ENCODE measurements at places on chromosomes 2 and 18. TPM values are rescaled to one million over a fixed set of nuclear protein-coding genes. Genes with fewer than 3 reads are reported as not detected.

- H3K27me3 ChIP-seq = no peaks in the 10 kb centered on the region
- no peak for DNase-seq
- H3K27ac ChIP-seq = no peak overlapping the region
- H3K4me1 ChIP-seq = no peaks in the 10 kb centered on the region
- H3K36me3 ChIP-seq = no peaks in the 10 kb centered on the region
- no peak overlapping the region for H3K4me3 ChIP-seq
Observed at GRCh38 chr2:146632707-146633106, 1212.1 kb upstream of the ACVR2A start.

DNA sequence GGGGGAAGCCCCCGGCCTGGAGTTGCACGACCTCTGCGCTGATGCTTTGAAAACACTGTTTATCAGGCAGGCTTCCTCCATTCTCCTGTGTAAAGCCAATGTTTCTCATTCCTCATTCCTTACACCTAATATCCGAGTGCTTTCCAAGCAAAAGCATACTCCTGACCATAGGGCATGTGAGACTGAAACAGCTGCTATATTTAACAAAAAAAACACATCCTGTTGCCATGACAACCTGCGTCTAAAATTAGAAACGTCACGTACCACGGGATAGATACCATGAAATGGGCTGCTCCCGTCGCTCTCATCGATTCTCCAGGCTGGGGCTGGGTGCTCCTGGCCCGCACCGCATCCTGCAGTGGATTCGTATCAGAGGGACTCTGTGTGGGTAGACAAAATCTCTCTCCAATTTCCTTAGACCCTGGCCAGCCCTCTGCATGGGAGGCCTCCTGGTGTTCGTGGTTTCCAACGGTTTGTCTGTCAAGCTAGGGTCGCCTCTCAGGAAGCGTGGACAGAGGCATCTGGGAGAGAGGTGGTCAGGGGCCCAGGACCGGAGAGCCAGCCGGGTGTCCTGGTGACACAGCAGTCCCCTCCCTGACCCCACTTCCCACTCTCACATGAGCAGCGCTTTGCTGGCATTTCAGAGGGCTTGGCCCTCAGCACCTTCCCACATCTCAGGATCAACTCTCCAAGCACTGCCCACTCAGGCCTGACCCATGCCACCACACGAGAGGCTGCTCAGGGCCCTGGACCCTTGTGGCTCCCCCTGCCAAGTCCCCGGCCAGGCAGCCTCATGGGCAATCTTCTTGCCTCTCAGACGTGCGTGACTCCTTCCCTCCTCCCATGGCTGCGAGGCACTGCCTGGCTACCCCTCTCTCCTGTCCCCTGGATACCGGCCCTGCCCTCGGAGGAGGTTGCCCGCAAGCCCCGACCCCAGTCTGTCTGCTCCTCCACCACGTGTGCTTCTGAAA lies 268.1 kb downstream of the NDUFA10 start:
- H3K4me1 ChIP-seq = no peaks in the 10 kb centered on the region
- H3K27ac ChIP-seq = no peak overlapping the region
- no peak overlapping the region for H3K4me3 ChIP-seq

The RAD51AP2 gene
- total RNA-seq = not detected

The ARHGEF4 gene
- total RNA-seq = 6.9 TPM

DNA sequence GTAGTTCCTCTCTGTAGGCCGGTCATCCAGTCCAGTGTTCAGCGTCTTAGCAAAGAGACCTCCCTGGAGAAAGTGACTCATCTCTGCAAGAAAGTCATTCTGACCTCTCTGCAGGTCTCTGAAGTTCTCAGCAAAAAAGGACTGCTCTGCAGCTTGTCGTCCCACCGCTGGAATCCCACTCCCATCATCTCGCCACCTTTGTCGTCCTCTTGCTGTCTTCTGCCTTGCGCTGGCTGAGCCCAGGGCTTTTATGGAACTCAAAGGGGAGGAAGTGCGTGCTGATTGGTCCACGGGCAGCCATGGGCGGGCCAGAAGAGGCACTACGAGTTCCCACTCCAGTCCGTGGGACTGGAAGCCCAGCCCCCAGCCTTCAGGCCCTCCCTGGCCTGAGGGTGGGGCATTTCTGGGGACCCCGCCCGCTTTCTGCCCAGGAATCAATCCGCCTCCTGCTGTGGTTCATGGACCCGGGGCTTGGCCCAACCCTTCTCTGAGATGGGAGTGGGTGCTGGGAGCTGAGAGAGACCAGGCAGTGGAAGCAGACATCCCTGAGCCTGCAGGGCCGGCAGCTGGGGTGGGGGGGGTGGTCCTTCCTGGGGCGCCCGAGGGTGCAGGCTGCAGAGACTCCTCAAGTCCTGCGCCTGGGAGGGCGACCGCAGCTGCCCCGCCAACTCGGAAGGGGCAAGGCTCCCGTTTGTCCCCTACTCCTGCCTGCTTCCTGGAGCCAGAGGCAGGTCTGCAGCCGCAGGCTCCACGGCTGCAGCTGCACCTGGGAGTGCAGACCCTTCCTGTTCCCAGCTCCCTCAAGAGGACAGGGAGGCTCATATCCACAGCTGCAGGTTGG lies 660.7 kb upstream of the RAB6C start:
- peak overlapping the region; percentile 19 for H3K4me3 ChIP-seq
- no peaks in the 10 kb centered on the region for H3K4me1 ChIP-seq
- no peak for DNase-seq
- no peak overlapping the region for H3K27ac ChIP-seq
- H3K27me3 ChIP-seq = no peaks in the 10 kb centered on the region
- no peaks in the 10 kb centered on the region for H3K36me3 ChIP-seq

DNA sequence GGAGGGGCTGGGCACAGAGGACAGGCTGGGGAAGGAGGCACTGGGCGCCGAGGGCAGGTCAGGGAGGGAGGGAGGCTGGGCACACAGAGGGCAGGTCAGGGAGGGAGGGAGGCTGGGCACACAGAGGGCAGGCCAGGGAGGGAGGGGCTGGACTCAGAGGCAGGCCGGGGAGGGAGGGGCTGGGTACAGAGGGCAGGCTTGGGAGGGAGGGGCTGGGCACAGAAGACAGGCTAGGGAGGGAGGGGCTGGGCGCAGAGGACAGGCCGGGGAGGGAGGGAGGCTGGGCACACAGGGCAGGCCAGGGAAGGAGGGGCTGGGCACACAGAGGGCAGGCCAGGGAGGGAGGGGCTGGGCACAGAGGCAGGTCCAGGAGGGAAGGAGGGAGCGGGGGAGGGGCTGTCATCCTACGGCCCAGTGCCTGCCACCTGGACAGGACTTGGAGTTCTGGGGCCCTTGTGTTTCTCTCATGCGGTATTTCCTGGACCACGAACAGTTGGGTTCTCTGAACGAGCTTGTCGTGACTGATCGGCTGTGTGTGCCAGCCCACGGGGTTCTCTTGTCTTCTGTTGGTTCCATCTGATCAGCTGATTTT lies 46.7 kb upstream of the KCNG2 start:
- H3K27me3 ChIP-seq = no peaks in the 10 kb centered on the region
- H3K4me1 ChIP-seq = no peaks in the 10 kb centered on the region
- H3K27ac ChIP-seq = no peak overlapping the region
- DNase-seq = no peak
- no peak overlapping the region for H3K4me3 ChIP-seq
- H3K36me3 ChIP-seq = peaks cover 34% of the 10 kb centered on the region

- DNase-seq = no peak
- H3K36me3 ChIP-seq = no peaks in the 10 kb centered on the region
- peaks cover 21% of the 10 kb centered on the region for H3K4me1 ChIP-seq
- H3K4me3 ChIP-seq = no peak overlapping the region
- peak overlapping the region; percentile 78 for H3K27ac ChIP-seq
Observed at GRCh38 chr2:226683196-226683595, 116.4 kb downstream of the IRS1 start.

DNA sequence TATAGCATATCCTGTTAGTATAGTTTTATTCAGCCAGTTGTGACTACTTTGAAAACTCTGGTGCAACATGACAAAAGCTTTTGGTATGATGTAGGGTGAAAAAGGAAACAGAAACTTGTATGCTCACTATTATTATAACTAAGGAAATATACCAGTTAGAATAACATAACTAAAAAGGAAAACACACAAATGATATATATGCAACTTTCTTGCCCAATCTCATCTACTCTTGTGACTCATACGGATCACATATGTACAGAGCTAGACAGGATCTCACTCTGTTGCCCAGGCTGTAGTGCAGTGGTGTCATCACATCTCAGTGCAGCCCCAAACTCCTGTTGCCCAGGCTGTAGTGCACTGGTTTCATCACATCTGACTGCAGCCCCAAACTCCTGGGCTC lies 12.4 kb upstream of the TLK1 start:
- no peaks in the 10 kb centered on the region for H3K27me3 ChIP-seq
- DNase-seq = no peak
- no peaks in the 10 kb centered on the region for H3K36me3 ChIP-seq
- no peaks in the 10 kb centered on the region for H3K4me1 ChIP-seq
- no peak overlapping the region for H3K27ac ChIP-seq

- no peaks in the 10 kb centered on the region for H3K4me1 ChIP-seq
- H3K27me3 ChIP-seq = no peaks in the 10 kb centered on the region
- no peak overlapping the region for H3K27ac ChIP-seq
- no peak overlapping the region for H3K4me3 ChIP-seq
Observed at GRCh38 chr2:146720170-146720569, 1124.7 kb upstream of the ACVR2A start.

The UPP2 gene
- not detected for total RNA-seq

DNA sequence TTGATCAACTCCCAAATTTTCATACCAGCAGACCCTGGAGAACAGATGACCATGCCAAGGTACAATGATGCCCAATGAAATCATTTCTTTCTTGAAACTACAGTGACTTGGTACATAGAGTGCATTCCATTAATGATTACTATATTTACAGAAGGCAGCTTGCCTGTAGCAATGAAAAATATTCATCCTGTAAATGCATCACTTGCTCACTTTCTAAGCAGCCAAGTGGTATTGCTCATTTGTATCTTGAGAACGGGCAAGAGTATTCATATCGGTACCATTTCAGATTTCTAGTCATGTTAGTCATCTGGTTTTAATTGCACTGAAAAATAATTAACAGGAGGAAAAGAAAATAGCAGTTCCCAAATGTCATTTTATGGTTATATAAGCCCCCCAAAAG lies 59.6 kb downstream of the VIL1 start:
- H3K4me1 ChIP-seq = no peaks in the 10 kb centered on the region
- H3K36me3 ChIP-seq = peaks cover 91% of the 10 kb centered on the region
- no peak overlapping the region for H3K27ac ChIP-seq

- no peaks in the 10 kb centered on the region for H3K36me3 ChIP-seq
- no peak overlapping the region for H3K4me3 ChIP-seq
- H3K4me1 ChIP-seq = no peaks in the 10 kb centered on the region
- DNase-seq = no peak
Observed at GRCh38 chr2:133576714-133577113, 8.5 kb upstream of the NCKAP5 start.

The PLEKHM3 gene
- 5.4 TPM for total RNA-seq

DNA sequence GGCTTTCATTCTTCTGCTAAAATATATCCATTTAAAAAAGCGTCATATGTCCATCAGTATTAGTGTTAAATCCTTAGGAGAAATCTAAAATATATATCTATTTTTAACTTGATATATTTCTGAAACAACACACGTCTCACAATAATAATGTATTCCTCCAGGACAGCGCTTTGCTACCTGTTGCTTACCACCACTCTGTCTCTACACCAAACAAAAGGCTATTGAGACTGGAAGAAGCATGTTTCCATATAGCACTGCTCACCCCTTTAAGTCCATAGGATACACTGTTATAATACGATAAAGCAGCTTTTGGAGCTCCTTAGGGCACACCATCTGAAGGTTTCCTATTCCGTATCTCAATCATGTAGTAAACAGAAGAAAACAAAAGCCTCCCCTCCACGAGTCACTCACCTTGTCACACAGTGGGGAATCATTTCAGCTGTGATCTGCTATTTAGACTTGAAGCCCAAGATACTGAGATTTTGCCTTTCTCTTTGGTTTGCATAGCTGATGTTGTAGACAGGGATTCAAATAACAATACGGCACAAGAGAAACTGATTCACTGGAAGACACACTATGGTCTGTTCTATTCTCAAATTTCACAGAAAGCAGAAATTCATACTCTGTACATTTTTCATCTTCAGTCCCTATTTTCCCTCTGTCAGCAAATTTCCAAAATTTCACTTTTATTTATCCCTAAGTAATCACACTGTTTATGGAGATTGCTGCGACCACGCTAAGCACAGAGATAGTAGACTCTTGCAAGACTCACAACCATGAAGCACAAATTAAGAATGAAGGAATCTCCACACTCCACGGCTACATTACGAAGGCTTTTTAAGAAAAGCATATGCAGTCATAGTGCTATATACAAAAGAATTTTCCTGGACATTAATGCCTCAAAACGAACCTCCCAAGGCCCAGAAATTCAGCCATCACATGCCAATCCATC lies 187.1 kb downstream of the TCF4 start:
- DNase-seq = no peak
- peaks cover 58% of the 10 kb centered on the region for H3K4me1 ChIP-seq
- peak overlapping the region; percentile 64 for H3K4me3 ChIP-seq
- H3K36me3 ChIP-seq = no peaks in the 10 kb centered on the region
- H3K27me3 ChIP-seq = no peaks in the 10 kb centered on the region
- peak overlapping the region; percentile 79 for H3K27ac ChIP-seq

DNA sequence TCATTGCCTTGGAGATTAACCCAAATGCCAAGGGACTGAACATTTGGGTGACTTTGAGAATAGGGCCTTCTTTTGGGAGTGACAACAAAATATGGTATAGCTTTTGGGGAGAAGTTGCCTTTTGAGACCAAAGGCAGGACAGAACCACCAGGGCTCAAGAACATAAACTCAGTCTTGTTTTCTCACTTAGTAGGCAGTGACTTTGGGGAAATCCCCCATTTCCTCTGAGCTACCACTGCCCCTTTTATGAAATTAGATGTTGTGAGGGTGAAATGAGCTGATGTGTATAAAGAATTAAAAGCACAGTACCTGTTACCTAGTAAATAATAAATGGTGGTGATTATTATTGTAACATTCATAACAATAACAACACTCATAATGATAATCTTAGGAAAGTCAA lies 36.5 kb downstream of the GPD2 start:
- no peak overlapping the region for H3K27ac ChIP-seq
- DNase-seq = no peak
- no peak overlapping the region for H3K4me3 ChIP-seq
- H3K36me3 ChIP-seq = peaks cover 7% of the 10 kb centered on the region
- H3K27me3 ChIP-seq = no peaks in the 10 kb centered on the region
- peaks cover 42% of the 10 kb centered on the region for H3K4me1 ChIP-seq

The DNAJC5G gene
- not detected for total RNA-seq

DNA sequence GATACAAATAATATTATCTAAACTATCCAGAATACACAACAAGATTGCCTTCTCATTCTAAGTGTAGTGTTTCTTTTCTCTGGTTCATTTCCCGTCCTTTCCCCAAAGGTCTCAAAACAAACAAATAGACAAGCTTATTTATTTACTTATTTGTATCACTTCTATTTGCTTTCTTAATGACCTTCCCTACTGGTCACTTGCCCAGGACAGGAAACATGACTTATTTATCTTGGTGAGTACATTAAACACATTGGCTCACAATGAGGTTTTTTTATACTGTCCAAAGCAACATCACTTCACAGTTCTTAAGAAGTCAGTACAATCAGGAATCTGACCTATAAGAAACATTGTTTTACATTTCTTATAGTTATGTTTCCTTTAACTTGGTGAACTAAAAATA lies 123.3 kb upstream of the KYNU start:
- H3K4me1 ChIP-seq = no peaks in the 10 kb centered on the region
- H3K27me3 ChIP-seq = no peaks in the 10 kb centered on the region
- H3K36me3 ChIP-seq = no peaks in the 10 kb centered on the region
- DNase-seq = no peak
- H3K4me3 ChIP-seq = no peak overlapping the region
- no peak overlapping the region for H3K27ac ChIP-seq

- no peak overlapping the region for H3K4me3 ChIP-seq
- DNase-seq = no peak
- peaks cover 7% of the 10 kb centered on the region for H3K36me3 ChIP-seq
- no peak overlapping the region for H3K27ac ChIP-seq
- H3K27me3 ChIP-seq = no peaks in the 10 kb centered on the region
- H3K4me1 ChIP-seq = no peaks in the 10 kb centered on the region
Observed at GRCh38 chr2:233273120-233273519, 21.6 kb downstream of the ATG16L1 start.
